ENCODE measurements at places on chromosomes 6 and 20. TPM values are rescaled to one million over a fixed set of nuclear protein-coding genes. Genes with fewer than 3 reads are reported as not detected.

DNA sequence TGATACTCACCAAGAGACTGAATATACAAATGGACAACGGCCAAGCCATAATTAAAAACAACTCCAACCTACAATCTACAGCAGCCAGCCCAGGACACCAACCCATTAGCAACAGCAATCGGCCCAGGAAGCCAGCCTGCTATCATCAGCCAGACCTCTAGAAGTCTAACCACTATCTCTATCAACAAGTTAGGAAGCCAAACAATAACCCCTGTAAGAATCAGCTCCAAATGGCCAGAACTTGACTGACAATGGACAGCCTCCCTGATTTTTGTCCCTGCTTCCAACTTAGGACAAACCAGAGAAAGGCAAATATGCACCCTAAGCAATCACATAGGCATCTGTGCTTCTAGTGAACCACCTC, 511.8 kb upstream of the JARID2 start:
- H3K27ac ChIP-seq: peak overlapping the region; percentile 96
- no peaks in the 10 kb centered on the region for H3K27me3 ChIP-seq
- peaks cover 36% of the 10 kb centered on the region for H3K4me1 ChIP-seq
- no peaks in the 10 kb centered on the region for H3K36me3 ChIP-seq
- no peak overlapping the region for H3K4me3 ChIP-seq

DNA sequence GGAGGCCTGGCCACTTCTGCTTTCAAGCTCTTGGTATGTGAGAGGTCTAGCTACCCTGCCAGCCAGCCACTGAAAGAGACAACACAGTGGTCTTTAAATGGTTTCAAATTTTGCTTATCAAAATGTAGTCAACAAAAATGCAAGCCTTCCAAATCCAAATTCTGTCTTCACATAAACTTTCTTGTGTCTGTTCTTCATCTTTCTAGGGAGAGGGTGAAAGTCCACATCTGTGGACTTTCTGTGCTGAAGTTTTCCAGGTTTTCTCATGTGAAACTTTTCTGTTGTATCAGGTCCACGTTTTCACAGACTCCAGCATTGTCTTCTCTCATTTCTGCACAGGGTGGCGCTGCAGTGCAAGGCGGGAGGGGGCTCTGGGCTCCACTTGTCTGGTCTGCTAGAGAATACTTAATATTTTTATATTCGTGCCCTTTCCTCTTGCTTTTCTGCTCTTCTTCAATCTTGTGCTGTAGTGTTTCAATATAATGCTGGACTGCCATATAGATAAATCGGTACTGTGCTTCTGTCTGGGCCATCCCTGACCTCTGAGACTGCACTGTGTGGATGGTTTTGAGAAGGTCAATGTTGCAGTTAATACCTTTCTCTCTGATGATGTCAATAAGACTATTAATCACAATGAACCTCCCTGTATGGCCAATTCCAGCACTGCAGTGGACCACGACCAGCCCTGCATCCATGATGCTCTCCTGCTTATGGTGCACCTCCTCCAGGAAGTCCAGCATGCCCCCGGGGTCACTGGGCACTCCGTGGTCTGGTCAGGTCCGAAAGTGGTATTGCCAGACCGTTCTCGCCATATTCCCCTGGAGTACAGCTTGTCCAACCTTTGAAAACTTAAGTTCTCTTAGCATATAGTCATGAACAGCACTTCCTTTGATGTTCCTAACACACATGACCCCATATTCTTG, 161.6 kb upstream of the TNFAIP3 start:
- H3K27me3 ChIP-seq: no peaks in the 10 kb centered on the region
- H3K27ac ChIP-seq: no peak overlapping the region
- no peaks in the 10 kb centered on the region for H3K36me3 ChIP-seq
- peaks cover 4% of the 10 kb centered on the region for H3K4me1 ChIP-seq
- H3K4me3 ChIP-seq: no peak overlapping the region
- peak; percentile 18 for DNase-seq

GRCh38 chr20:4299773-4300172, 284.4 kb upstream of the RNF24 start:
- H3K4me3 ChIP-seq: no peak overlapping the region
- H3K36me3 ChIP-seq: no peaks in the 10 kb centered on the region
- no peaks in the 10 kb centered on the region for H3K4me1 ChIP-seq
- H3K27ac ChIP-seq: no peak overlapping the region
- H3K27me3 ChIP-seq: no peaks in the 10 kb centered on the region
- DNase-seq: no peak

DNA sequence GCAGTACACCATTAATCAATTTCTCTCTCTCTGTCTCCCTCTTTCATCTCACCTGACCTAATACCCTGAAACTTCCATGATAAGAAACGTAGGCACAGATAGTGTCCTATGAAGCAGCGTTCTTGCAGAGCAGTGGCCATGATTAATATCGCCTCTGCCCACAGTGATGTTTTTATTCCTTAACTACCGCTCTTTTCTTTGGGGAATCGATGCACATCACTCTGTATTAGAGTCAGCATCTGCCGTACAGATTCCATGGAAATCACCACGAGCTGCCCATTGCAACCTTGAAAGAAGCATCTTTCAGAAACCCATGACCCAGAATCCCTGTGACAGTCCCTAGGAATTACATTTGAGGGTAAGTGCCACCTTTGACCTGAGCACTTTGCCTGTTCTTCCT, 152.0 kb upstream of the ECI2 start:
- no peak for DNase-seq
- H3K36me3 ChIP-seq: no peaks in the 10 kb centered on the region
- H3K4me1 ChIP-seq: no peaks in the 10 kb centered on the region
- no peak overlapping the region for H3K4me3 ChIP-seq

- no peak overlapping the region for H3K27ac ChIP-seq
- H3K4me3 ChIP-seq: no peak overlapping the region
Measured at GRCh38 chr6:158303210-158303731, 9.0 kb upstream of the TULP4 start.

DNA sequence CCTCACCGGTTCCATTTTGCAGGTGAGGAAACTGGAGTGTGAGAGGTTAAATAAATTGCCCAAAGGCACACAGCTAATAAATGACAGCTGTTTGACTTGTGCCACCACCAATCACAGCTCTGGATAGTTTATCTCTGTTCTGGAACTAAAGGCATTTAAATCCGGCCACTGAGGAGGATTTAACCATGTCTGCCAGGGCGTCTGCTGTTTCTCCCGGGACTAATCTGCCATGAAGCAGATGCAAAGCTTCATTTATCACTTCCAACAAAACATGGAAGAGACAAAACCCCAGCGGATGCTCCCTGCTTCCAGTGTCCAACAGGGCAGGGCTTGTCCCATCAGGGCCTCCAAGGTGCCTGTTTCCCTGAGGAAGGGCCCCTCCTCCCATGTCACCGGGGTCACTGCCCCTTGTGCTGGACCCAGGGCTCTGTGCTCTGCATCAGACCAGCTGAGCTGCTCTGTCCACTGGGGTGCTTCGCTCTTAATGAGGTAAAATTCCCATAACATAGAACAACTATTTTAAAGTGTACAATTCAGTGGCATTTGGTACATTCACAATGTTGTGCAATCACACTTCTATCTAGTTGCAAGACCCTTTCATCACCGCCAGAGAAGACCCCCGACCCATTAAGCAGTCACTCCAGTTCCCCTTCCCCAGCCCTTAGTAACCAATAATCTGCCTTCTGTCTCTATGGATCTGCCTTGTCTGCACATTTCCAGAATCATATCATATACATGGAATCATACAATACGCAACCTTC, 244.3 kb downstream of the PTPRT start:
- no peak overlapping the region for H3K27ac ChIP-seq
- no peaks in the 10 kb centered on the region for H3K27me3 ChIP-seq
- H3K4me1 ChIP-seq: no peaks in the 10 kb centered on the region
- H3K4me3 ChIP-seq: no peak overlapping the region
- no peaks in the 10 kb centered on the region for H3K36me3 ChIP-seq

GRCh38 chr6:87754828-87755227, 52.8 kb upstream of the AKIRIN2 start:
- no peak overlapping the region for H3K27ac ChIP-seq
- no peak overlapping the region for H3K4me3 ChIP-seq
- no peaks in the 10 kb centered on the region for H3K36me3 ChIP-seq
- no peak for DNase-seq
- H3K4me1 ChIP-seq: peaks cover 10% of the 10 kb centered on the region

GRCh38 chr6:28903686-28904085, 20.1 kb downstream of the TRIM27 start:
- DNase-seq: no peak
- H3K36me3 ChIP-seq: peaks cover 71% of the 10 kb centered on the region
- no peak overlapping the region for H3K4me3 ChIP-seq
- H3K27me3 ChIP-seq: no peaks in the 10 kb centered on the region

- H3K36me3 ChIP-seq: peaks cover 29% of the 10 kb centered on the region
- no peaks in the 10 kb centered on the region for H3K27me3 ChIP-seq
- no peak overlapping the region for H3K27ac ChIP-seq
Measured at GRCh38 chr6:107894809-107895396, 63.1 kb downstream of the SEC63 start.

DNA sequence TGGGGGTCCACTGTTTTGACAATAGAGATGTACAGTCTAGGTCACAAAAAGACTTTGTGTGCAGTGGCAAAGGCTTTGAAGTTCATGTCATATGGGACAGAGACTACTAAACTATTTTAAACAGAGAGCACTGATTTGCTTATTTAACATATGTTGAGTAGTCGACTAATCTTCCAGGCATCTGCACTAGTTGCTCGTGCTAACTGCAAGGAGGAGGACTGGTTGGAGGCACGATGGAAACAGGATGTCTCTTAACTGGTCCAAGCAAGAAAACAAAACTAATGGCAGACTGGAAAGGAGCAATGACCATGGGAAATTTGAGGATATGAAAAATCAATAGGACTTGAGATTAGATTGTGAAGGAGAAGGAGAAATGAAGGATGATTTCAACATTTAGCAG, 28.5 kb upstream of the ERVFRD-1 start:
- H3K4me3 ChIP-seq: no peak overlapping the region
- no peak for DNase-seq
- H3K27me3 ChIP-seq: no peaks in the 10 kb centered on the region
- peaks cover 4% of the 10 kb centered on the region for H3K36me3 ChIP-seq
- H3K4me1 ChIP-seq: peaks cover 15% of the 10 kb centered on the region
- H3K27ac ChIP-seq: no peak overlapping the region

DNA sequence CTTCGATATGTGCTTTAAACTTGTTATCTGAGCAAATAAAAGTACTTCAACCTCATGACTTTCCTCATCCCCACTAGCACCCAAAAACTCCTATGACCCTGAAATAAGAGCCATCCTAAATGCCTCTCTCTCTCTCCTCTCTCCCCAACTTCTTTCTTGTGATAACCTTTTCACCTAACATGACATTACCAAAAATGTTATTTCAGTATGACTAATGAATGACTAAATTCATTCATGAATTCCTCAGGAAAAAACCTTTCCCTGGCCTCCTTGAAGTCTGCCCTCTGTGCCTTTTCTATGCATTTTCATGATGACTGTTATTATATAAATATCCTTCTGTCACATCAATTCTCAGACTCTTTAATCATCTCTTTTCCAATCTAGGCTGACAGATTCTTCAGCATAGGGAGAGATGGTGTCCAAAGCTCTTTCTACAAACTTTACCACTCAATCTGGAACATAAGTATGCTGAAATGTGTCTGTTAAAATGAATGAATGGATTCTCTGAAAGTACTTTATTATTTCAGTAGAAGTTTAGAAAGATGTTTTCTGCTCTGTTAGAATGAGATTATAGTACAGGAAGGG, 114.3 kb upstream of the GGTLC1 start:
- peaks cover 41% of the 10 kb centered on the region for H3K4me1 ChIP-seq
- DNase-seq: no peak
- H3K4me3 ChIP-seq: peak overlapping the region; percentile 2
- H3K27me3 ChIP-seq: no peaks in the 10 kb centered on the region
- peak overlapping the region; percentile 72 for H3K27ac ChIP-seq

GRCh38 chr6:68976260-68976659, 341.2 kb downstream of the ADGRB3 start:
- no peaks in the 10 kb centered on the region for H3K36me3 ChIP-seq
- H3K27ac ChIP-seq: no peak overlapping the region
- no peak overlapping the region for H3K4me3 ChIP-seq
- H3K27me3 ChIP-seq: no peaks in the 10 kb centered on the region
- DNase-seq: no peak

DNA sequence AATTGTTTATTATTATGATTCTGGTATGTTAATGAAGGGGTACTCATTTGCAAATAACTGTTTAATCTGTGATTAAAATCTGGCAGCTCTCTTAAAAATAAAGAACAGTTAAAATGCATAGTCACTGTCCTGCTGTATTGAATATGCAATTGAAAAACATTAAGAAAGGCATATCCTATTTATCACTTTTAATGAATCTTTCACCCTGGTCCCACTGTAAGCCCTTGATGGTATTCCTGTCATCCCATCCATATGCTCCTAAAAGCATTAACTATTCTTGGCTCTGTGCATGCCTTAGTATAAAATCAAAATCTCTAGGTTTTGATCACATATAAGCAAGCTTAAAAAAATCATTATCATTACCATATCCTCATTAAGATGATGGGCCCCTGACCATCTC, 411.0 kb upstream of the SOX4 start:
- DNase-seq: no peak
- H3K27ac ChIP-seq: no peak overlapping the region
- no peak overlapping the region for H3K4me3 ChIP-seq
- H3K36me3 ChIP-seq: no peaks in the 10 kb centered on the region
- peaks cover 11% of the 10 kb centered on the region for H3K4me1 ChIP-seq

The MSH5 gene
- total RNA-seq: 6.8 TPM

The TREM2 gene
- total RNA-seq: not detected

The CRIP3 gene
- total RNA-seq: not detected

The L3MBTL1 gene
- 13.0 TPM for total RNA-seq

The CABLES2 gene
- total RNA-seq: 4.4 TPM

The ID4 gene
- 12.0 TPM for total RNA-seq

The EYA2 gene
- 1.4 TPM for total RNA-seq

The HTR1B gene
- total RNA-seq: 1.9 TPM

The IL22RA2 gene
- not detected for total RNA-seq

Measured in astrocyte (in vitro differentiated cells and primary cell).